ENCODE measurements at places on chromosomes 16 and 17.

DNA sequence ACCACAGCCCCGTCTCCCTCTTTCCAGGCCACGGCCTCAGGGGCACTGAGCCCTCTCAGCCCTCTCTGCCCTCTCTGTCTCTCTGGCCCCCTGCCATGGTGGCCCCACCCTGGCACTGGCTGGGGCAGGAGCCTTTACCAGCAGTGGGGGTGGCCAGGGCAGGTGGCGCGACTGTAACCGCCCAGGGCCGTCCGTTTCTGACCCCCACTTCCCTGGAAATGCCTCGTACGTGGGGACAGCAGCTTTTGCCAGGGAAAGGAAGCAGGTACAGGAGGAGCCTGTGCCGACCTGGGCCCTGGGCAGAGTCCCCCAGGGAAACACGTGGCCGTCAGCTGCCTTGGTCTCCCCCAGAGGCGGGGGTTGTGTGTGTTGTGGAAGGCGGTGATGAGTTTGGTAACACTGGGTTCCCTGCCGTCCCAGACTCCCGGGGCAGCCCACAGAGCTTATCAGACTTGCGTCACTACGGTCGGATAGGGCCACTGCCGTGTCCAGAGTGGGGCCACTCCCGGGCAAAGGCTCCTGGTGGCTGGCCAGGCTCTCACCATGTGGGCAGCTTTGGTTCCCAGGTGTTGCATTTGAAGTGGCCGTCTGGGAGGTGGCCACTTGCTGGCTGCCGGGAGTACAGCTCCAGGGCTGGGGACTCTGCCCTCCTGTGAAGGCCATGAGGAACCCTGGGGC, 249.3 kb upstream of the CIBAR2 start:
- no peak for DNase-seq

- no peak for DNase-seq
Observed at GRCh38 chr16:70483426-70483825, 29.0 kb downstream of the FCSK start.

- DNase-seq = no peak
Observed at GRCh38 chr17:10837921-10838320, at the start of gene PIRT. PIRT (minus strand) TSS chr17:10838087; CDS start chr17:10825645, 12,442 bp downstream.

GRCh38 chr16:339680-340079, 12.8 kb downstream of the AXIN1 start:
- no peak for DNase-seq

DNA sequence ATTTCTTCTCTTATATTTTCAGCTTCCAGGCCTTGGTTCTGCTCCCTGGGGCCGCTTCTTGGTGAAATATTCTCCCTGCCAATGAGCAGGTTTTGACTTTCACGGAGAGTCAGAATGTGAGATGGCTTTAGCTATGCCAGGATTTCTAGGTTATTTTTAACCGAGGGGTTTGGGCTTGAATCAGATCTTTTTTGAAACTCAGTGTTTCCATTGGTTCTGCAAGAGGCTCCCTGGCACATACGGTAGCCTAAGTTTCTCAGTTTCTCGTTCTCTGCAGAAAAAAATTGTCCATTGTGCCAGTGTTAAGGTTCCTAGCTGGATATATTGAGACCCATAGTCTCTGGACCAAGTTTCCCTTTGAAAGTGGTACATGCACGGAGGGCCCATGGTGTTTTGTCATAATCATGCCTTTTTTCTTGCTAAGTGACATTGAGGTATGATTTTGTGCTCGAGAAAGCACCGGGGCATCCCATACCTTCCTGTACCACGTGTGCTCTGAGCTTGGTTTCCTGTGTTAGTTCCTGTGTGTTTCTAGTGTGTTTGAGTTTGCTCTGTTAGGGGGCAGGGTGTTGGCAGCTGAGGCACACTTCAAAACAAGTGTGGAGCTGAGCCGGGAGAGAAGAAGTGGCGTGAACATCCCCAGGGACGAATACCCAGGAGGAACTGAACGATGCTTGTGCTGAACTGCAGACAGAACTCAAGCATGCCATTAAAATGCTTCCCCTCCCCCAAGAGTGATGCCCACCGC, 127.2 kb downstream of the HS3ST3B1 start:
- no peak for DNase-seq

GRCh38 chr16:14454391-14454790, 175.7 kb downstream of the PARN start:
- DNase-seq = no peak

DNA sequence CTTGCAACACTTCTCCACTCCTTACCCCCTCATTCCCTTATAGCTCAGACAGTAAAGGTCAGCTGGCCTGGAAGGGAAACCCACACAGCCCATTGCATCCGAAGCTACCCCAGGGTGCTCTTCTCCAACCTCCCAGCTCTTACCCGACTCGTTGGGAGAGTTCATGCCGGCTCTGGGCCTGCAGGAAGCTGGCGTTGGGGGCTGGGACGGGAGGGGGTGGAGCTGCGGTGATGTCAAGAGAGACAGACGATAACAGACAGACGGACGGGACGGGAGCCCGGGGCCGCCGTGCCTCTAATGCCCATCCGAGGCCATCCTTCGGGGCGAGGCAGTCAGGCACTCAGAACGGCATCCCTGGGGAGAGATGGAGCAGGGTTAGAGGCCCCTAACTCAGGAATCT, 6.1 kb downstream of the HDAC5 start:
- DNase-seq = no peak

DNA sequence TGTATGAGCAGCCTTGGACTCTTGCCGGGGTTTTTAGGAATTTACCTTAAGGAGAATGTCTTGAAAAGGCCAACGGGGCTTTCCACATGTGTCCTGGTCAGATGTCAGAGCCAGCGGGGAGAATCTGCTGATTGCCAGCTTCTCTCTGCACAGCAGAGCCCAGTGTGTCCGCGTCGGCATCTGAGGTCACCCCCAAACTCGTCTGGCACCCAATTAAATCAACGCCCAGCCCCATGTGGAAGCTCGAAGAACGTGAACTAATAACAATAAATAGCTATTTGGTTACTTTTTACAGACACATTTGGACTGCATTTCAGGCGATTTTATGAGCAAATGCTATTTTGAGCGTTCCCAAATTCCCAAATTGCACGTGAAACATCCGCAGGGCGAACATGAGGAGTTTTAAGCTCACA, 303.5 kb downstream of the FOXL1 start:
- no peak for DNase-seq
